ENCODE measurements at places on chromosomes 6 and 20.

DNA sequence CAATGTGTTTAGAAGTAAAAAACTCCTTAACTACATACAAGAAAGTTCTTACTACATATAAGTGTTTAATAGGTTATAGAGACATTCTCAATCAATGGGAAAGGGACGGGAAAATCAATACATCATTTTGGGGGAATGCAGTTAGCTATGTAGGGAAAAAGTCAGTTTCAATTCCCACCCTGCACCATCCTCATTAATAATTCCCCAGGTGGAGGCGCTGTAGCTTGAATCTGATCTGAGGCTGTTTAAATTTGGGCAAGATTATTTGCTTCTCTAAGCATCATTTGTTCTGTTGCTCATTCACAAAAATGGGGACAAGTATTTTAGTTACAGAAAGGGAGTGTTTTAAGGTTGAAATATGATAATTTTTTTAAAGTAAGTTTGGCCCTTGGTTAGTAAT, 19.1 kb downstream of the OLIG3 start:
- no peak for DNase-seq

GRCh38 chr20:11274141-11274594, 600.4 kb upstream of the JAG1 start:
- peak; percentile 74 for DNase-seq

- DNase-seq = no peak
These were observed 35.8 kb downstream of the TRIM38 start for GRCh38 chr6:25998379-25998778.

DNA sequence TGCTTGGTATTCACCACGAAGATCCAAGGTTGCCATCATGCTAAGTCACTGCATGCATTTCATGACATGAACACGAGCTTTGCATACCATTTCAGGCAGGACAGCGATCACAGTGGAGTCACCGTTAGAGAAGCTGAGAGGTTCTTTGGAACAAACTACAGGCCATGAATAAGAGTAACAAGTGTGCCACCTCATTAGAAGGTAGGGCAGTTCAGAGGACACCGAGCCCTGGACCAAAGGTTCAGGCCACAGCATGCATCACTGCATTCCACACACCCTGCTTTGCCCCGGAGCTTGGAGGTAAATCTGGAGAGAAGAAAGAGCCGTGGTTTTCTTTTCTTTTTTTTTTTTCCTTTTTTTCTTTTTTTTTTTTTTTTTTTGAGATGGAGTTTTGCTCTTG, 66.9 kb upstream of the CDH4 start:
- DNase-seq = no peak

- DNase-seq = no peak
These were observed 10.2 kb upstream of the TNFRSF21 start for GRCh38 chr6:47319867-47320266.

DNA sequence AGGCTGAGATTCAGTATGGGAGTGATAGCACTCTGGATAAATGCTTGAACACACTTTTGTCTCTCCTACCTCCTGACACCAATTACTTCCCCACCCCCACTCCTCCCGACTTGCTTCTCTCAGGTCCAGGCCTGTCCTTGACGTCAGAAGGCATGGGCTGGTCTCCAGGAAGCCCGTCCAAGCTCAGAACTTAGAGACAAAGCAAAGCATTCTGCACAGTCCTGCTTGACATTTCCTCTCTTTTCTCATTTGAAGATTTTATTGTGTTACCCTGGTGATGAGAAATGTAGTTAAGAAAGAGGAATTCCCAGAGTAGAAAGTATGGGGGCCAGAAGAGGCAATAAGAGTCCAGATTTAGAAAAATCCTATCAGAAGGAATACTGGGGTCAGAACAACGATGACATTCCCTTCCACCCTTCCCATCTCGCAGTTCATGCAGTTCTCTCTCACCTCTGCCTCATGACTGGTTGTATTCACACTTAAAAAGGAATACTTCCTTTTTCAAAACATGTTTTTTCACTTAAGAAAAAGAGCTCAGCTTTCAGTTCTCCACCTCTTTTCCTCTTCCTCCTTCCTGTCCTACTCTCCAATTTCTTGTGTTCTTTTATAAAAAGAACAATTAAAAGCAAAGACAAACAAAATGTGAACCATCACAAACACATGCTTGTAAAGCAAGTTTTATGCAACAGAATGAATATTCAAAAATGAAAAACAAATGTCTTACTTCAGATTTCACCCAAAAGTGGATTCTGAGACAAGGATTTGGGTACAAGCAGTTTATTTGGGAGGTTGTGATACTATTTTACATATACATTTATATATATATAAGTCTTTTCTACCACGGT, 18.5 kb upstream of the FAM184A start:
- peak; percentile 6 for DNase-seq

DNA sequence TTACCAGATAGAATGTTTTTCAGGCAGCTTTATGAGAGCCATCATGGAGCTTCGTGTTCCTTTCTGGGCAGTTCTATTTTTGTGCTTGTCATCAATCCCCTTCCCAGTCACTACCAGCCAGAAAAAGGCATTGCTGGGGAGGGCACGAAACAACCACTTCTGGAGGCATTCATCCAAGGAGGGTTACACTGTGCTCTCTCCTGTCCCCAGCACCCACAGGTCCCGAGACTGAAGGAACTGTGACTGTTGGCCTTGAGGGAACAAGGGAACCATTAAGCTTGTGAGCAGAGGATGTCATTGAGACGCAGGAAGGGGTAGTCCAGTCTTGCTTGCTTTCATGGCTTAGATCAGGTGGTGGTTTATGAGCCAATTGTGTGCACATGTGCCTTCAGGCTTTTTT, 20.1 kb upstream of the ENPP5 start:
- no peak for DNase-seq

DNA sequence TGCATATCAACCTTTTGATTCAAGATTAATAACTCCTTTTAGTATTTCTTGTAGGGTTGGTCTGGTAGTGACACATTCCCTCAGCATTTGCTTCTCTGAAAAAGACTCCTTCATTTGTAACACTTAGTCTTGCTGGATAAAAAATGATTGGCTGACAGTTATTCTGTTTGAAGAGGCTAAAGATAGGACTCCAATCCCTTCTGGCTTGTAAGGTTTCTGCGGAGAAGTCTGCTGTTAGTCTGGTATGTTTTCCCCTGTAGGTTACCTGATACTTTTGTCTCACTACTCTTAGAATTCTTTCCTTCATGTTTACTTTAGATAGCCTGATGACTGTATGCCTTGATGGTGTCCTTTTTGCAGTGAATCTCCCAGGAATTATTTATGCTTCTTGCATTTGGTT, 96.0 kb downstream of the CARMIL1 start:
- DNase-seq = no peak

DNA sequence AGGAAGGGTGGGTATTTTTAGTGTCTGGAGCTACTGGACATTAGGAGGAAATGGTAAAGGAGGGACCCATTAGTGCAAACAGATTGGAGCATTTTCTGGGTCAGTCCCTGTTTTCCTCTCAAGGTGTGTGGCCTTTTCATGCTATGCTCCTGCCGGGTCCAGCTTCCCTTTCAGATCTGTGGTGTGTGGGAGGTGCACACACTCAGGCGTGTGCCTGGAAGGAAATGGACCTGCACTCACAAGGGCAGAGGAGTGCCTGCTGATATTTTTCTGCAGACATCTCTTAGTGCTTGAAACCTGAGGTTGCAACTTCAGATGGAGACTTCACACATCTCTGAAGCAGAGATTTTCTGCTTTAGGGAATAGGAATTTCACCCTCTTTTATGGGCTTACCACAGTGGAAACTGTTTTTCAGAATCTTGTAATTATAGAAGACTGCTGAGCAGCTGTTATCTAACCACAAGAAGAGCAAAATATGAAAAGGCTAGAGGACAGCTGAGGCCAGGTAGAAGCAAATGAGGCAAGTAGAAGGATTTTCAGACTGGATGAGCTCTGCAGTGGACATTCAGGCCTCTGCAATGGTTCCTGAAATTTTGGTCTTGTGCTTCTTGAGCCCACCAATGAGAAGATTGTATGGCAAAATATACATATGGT, 764.3 kb downstream of the QKI start:
- DNase-seq = no peak

GRCh38 chr20:20359628-20360027, 8.3 kb upstream of the INSM1 start:
- no peak for DNase-seq

GRCh38 chr6:52261229-52261628, 16.9 kb upstream of the IL17F start:
- DNase-seq = peak; percentile 75

GRCh38 chr6:45651301-45651700, 273.6 kb upstream of the SUPT3H start:
- DNase-seq = no peak

- DNase-seq = no peak
These were observed 198.6 kb downstream of the DTNBP1 start for GRCh38 chr6:15464211-15464725.
